ENCODE measurements at places on chromosomes 4 and X.

- DNase-seq: no peak
These were observed 17.6 kb upstream of the MECP2 start for GRCh38 chrX:154115071-154115470.

DNA sequence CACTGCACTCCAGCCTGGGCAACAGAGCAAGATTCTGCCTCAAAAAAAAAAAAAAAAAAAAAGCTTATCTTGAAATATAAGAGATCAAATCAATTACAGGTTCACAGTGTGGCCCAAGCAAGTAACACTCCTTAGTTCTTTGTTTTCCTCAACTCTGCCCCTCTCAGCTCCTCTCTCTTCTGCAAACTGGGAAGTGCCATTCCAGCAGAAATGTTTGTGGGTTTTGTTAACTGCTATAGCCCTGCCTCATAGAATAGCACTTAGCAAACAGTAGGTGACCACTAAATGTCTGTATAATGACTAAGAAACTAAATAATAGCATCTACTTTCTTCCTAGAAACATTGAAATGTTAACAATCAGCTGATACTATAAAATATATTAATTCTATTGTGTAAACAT is 160.0 kb upstream of the NAP1L5 start:
- DNase-seq: no peak

GRCh38 chr4:174314770-174315169 is 31.1 kb downstream of the CEP44 start:
- peak; percentile 5 for DNase-seq

DNA sequence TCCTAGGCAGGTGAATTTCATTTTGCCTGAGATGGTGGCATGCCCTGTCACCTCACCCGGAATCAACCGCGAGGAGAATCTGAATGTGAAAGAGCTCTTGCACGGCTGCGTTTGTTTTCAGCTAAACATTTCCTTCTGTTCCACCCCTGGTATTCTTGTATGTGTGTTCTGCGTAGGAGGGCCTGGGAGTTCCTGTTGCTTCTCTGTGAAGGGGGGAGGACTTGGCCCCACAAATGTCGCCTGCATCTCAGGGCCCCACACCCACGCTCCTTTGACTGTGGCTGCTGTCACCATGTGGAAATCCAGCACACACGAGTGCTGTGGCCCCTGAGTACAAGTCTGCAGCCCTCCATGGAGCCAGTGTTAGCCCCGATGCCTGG is 45.8 kb upstream of the CLCN4 start:
- DNase-seq: no peak

DNA sequence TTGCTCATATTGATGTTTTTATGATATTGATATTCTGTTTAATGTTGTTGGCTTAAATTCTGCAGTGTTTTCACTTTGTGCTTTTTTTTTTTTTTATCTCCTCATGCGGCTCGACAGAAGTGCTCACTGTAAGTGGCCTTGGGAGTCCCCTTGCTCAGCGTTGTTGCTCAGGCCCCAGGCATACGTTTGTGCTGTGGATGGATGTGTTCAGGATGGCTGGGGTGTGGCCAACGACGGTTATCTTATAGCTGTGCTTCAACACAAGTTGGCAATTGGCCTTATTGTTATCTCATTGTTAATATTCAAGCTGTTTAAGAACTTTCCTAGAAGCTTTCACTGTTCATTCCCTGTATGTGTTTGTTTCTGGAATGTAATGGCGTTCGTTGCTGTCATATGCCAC is 36.4 kb upstream of the CLCN4 start:
- DNase-seq: no peak

DNA sequence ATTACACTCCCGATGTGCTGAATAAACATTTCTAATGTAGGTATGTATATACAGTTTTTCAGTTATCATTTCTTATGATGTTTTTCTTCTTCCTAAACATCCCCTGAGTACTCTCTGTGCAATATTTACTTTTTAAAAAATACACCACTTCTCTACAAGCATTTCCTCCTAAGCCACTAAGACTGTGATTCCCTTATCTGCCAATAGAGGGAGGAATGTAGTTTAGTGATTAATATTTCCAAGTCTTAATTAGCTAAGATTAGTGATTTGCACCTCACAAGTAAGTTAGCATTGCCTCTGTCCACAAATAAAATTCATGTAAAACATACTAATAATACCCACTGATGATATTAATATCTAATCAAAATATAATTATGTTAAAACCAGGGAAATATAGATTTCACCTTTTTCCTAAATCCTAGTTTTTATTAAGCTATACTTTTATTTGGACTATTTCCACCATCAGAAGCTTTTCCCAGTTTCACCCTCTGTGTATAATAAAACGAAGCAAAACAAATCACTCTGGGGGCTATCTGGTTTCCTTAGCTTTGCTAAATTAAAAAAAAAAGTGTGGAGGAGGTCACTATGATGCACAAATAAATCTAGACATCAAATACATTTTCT is 909.1 kb downstream of the FAT4 start:
- DNase-seq: peak; percentile 45

GRCh38 chr4:78355306-78355705 is 196.3 kb upstream of the ANXA3 start:
- DNase-seq: no peak

DNA sequence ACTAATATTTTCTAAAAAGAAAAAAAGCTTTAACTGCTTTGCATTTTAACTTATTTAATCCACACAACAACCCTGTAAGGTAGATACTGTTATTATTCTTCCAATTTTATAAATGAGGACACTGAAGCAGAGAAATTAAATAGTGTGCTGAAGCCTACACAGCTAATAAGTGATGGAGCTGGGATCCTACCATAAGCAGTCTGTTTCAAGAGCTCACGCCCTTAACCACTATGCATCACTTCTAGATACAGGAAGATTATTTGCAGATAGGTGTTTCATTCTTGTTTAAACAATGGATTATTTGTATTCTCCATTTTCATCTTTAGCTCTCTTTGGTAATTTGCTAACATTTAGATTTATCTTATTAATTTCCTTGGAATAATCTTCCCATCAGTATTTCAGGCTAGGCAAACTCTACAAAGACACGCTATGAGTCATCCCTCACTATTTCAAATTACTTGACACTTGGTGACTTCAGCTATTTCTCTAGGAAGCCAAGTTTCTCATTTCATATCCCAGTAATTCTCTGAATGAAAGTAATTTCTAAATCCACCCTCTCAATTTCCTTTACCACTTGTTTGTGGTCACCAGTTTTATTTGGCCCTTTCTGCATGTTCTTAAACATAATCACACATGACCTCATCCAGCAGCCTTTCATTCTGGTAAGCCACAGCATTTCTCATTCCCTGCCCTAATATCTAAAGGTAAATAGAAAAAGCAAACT is 67.3 kb downstream of the ASB9 start:
- no peak for DNase-seq

DNA sequence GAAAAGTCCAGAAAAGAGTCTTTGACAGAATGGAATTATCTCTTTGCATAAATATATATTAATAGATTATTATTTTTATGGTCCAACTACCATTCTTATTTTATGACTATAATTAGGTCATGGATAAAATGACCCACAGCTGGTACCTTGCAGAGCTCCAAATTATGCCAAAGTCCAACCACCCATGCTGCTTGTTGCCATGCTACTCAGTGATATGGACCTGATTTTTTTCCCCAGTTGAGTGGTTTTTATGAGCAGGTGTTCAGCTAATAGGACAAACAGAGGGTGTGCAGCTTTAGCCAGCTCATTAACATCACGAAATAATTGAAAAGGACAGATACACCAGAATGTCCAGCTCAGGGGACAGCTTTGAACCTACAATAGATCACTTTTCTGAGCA is 9.7 kb downstream of the HOPX start:
- no peak for DNase-seq

DNA sequence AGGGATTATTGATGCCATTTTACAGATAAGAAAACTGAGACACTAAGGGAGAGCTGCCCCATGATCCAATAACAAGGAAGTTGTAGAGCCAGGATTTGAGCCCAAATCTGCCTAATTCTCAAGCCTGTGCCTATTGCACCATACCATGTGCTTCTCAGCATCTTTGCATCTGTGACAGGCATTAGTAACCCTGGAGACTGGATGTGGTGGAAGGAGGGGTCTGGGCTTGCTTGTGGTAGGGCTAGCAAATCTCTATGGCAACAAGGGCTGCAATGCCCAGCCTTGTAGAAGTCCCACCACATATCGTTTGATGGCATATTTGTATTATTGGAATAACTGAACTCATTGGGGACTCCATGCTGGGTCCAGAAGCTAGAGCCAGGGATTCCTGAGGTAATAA is 58.1 kb downstream of the RTL5 start:
- no peak for DNase-seq

- DNase-seq: no peak
These were observed 51.3 kb downstream of the RUFY3 start for GRCh38 chr4:70772929-70773555.

GRCh38 chr4:124943938-124944337 is 231.4 kb upstream of the ANKRD50 start:
- no peak for DNase-seq

GRCh38 chr4:87631668-87632067 is 18.4 kb upstream of the DMP1 start:
- DNase-seq: no peak

- peak; percentile 25 for DNase-seq
These were observed 2182.5 kb upstream of the AGA start for GRCh38 chr4:179624768-179625181.

DNA sequence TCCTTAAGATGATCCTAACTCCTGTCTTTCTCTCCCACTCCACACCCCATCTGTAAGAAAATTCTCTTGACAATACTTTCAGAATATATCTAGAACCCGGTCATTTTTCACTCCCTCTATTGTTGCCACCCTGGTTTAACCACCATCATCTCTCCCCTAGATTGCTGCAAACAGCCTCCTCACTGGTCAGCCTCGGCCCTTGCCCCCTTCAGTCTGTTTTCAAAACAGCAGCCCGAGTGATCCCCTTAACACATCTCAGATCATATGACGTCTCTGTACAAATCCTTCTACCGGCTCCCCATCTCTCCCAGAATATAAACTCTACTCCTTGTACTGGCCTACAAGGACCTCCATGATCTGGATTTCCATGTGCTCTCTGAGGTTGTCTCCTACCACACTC is 35.2 kb upstream of the F9 start:
- DNase-seq: no peak

- no peak for DNase-seq
These were observed 7.2 kb downstream of the SSR4 start for GRCh38 chrX:153801669-153802068.

GRCh38 chr4:135672202-135672601 is 1470.6 kb upstream of the PABPC4L start:
- DNase-seq: no peak

DNA sequence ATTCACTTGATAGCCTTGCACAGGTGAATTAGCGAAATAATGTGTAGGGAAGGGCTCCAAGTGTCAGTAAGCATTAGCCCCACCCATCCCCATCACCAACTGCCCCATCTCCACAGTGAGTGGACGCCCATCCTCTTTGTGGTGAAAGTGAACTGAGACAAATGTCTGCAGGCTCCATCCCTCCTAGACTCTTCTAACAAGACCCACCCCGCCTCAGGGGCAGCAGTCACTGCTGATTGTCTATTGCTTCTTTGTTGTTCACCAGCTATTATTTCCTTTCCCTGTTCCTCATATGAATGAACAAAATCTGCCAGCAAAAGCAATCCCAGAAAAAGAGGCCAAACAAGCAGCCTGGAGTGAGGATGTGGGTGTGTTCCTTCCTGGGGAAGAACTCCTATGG is 96.4 kb downstream of the LDB2 start:
- no peak for DNase-seq

DNA sequence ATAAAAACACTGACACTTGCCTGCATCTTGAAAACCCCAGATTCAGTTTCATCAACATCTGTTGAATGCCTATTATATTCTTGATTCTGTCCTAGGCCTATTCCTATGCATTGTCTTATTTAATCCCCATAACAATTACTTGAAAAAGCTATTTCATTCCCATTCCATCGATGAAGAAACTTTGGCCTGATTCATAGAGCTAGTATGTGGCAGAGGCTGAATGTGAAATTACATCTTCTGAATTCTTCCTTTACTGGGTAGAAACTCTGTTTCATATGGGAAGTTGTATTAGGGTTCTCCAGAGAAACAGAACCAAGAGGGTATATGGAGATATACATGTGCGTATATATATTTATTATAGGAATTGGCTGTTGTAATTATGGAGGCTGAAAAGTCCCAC is 35.0 kb upstream of the SLC4A4 start:
- DNase-seq: no peak

DNA sequence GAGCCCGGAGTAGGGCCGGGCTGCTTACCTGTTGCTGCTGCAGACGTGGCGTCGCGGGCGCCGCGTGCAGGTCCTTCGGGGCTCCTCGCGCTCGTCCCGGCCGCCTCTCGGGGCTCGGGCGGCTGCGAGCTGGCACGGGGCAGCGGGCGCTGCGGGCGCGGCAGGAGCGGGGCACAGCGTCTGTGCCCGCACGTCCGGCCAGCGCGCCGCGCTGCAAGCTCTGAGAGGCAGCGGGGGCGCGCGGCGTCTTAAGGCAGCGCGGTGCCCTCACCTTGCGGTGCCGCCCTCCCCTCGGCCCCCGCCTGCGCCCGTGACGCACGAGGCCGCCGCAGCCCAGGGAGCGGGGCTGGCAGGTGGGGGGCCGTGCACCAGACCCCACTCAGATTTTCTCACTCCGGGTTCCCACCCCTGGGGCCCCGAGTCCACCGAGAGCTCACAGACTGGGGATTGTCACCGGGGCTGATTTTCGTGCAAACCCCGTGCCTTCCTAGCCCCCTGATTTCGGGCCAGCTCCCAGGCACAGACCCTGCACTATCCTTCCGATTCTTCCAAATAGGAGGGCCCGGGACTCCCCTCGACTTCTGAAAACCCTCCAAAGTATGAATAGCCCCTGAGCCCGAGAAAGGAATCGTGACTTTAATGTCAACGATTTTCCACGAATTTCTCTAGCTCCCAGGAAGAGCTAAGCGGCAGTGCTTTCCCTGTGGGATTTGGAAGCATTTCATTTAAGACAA is at the start of gene GPR101:
Gene GPR101 (minus strand): TSS at position 222 of the 734 bp plus-strand sequence. CDS start 2,321 bp downstream, outside the sequence.
- no peak for DNase-seq

- DNase-seq: no peak
These were observed 49.2 kb downstream of the WDFY3 start for GRCh38 chr4:84917086-84917821.

DNA sequence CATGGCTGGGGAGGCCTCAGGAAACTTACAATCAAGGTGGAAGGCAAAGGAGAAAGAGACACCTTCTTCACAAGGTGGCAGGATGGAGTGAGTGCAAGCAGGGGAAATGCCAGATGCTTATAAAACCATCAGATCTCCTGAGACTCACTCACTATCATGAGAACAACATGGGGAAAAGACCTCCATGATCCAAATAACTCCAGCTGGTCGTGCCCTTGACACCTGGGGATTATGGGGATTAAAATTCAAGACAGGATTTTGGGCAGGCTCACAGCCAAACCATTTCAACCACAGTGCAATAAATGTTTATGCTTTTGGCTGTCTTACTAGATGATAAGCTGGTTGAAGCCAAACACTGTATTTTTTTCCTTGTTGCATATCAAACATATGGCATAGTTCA is 1112.4 kb downstream of the STIM2 start:
- no peak for DNase-seq

- no peak for DNase-seq
These were observed 297.9 kb upstream of the LCORL start for GRCh38 chr4:18319431-18319830.

GRCh38 chr4:76305971-76306881 is at the start of gene STBD1:
Gene STBD1 (plus strand): TSS chr4:76306733. CDS start chr4:76306770, 37 bp downstream.
- peak; percentile 57 for DNase-seq
